ENCODE measurements at places on chromosomes 5 and 9.

GRCh38 chr5:108315829-108316228 is 66.1 kb downstream of the FBXL17 start:
- no peak for DNase-seq

DNA sequence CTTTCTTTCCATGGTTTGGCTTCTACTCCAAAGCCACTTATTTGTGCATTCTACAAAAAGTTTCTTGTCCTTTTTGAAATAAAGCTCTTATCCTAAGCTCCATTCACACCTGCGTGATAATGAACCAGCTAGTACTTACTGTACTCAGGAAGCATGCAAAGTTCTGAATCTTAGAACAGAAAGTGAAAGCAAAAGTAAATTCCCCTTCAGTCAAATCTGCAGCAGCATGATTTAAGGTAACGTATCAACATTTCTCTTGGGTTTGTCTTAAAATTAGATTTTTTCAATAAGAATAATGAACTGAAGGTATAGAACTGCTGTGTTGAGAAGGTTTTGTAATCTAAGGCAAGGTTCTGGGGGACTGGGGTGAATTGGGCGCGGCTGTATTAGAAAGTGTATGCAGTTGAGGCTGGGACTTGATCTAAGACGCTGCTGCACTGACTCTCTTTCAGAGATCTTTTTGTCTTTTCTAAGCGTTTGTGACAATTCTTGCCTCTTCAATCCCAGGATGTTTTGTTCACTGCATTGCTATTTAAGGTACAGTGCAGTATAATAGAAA is at the start of gene ERAP2:
Gene ERAP2 (plus strand): TSS at position 209 of the 559 bp plus-strand sequence. CDS start 3,186 bp downstream, outside the sequence.
- no peak for DNase-seq

- DNase-seq, result no peak
Measured at GRCh38 chr9:107675351-107676259, 186.0 kb upstream of the KLF4 start.

GRCh38 chr5:71862087-71862486 is 143.0 kb downstream of the CARTPT start:
- no peak for DNase-seq

DNA sequence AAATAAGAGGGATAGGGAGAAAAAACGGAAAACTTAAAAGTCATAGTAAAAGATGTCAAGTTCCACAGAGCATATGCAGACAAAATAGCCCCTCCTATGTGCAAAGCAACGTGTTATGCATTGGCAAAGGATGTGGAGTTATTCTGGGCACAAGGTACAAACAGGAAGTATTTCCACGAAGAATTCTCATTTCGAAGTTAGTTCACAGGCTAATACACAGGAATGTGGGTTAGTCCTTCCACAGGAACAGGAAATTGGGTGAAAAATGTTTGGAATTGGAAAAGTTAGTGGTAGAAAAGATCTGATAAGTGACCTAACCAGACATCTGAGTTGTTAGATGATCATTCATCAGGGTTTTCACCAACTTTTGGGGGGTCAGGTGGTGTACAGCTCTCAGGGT is 326.6 kb downstream of the EBF1 start:
- DNase-seq, result no peak

GRCh38 chr5:167952278-167952995 is 339.0 kb upstream of the WWC1 start:
- DNase-seq, result no peak

- DNase-seq, result no peak
Measured at GRCh38 chr5:57858905-57859304, 376.3 kb upstream of the ACTBL2 start.

DNA sequence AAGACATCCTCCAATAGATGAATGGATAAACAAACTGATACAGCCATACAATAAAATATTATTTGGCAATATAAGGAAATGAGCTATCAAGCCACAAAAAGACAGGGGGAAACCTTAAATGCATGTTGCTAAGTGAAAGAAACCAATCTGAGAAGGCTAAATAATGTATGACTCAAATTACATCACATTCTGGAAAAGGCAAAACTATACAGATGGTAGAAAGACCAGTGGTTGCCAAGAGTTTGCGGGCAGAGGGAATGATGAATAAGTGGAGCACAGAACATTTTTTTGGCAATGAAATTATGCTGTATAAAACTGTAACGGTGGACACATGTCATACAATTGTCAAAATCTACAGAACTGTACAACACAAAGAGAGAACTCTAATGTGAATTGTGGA is 63.3 kb downstream of the CSF2 start:
- no peak for DNase-seq

DNA sequence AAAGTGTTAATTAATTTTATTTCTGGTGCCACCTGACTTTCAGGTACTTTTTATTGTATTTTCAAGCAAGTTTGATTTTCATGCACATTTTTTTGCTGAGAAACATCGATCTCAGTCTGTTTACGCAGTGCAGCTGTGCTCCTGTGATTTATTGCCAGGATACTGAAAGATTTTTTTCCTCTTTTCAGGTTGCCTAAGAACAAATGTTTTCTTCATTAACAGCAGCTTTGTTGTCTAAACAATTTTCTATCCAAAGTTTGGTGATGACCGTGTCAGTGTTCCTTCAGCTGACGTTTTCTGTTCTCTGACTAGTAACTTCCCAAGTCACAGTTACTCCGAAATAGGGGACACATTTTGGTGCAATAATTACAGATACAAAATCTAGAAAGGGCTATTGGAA is 78.1 kb downstream of the VCAN start:
- DNase-seq, result no peak

GRCh38 chr5:160769301-160769700 is 82.7 kb downstream of the ATP10B start:
- DNase-seq, result no peak

- DNase-seq, result no peak
Measured at GRCh38 chr5:108625654-108626053, 122.0 kb upstream of the FER start.

GRCh38 chr9:77975806-77976205 is 55.8 kb downstream of the GNAQ start:
- DNase-seq, result no peak

- DNase-seq, result no peak
Measured at GRCh38 chr9:121635300-121635876, 16.0 kb upstream of the DAB2IP start.

DNA sequence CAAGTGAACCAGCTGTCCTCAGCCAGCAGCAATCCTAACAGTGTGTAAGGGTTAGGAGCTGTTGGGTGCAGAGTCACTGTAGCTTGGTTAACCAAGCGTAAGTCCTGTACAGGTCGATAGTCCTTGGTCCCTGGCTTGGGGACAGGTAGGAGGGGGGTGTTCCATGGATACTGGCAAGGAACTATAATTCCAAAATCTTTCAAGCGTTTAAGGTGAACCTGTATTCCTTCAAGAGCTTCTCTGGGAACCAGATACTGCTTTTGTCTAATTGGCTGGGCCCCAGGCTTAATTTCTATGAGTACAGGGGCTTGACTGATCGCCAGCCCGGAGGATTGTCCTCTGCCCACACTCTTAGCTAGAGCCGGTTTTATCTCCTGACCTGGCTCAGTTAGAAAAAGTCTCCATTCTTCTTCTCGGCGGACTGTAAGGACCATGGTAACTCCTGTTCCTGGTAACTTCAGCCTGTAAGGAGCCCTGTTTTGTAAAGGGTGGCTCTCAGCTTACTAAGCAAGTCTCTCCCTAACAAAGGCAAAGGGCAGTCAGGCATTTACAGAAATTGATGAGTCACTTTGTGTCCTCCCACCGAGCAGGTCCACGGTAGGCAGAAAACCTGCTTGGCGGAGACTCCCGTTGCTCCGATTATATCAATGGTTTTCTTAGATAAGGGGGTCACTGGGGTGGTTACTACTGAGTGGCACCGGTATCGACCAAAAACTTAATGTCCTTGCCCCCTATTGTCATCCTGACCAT is 6.0 kb upstream of the ZNF354C start:
- no peak for DNase-seq

DNA sequence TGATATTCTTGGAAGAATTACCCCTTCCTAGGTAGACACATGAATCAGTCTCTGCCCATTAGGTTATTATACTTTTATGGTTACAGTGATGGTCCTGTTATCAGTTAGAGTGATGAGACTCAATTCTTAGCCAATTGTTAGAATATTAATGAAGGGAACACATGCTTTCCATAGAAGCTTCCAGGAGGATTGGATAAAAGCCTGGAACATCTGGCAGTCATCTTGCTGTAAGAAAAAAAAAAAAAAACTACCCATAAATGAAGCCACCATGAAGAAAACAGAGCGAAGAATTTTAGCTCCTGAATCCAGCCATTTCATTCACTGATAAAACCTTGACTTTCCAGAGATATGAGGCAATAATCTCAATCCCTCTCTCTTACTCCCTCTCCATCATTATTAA is 262.5 kb upstream of the GRIN3A start:
- no peak for DNase-seq

DNA sequence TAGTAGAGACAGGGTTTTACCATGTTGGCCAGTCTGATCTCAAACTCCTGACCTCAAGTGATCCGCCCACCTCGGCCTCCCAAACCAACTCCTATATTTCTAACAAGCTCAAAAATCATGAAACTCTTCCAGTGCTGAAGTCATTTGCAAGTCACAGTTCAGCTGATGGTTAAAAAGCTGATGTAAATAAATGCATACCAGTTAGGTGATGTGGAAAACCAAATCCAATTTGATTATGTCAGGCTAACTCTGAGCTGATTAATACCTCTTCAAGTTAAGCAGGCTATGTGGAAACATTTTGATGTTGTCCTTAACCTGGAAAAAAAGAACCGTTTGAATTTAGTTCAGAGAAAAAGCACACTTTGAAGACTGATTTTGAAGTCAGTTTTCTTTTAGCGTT is 51.0 kb downstream of the TMEM252 start:
- DNase-seq, result no peak

- no peak for DNase-seq
Measured at GRCh38 chr9:123432331-123433236, 76.6 kb downstream of the CRB2 start.

DNA sequence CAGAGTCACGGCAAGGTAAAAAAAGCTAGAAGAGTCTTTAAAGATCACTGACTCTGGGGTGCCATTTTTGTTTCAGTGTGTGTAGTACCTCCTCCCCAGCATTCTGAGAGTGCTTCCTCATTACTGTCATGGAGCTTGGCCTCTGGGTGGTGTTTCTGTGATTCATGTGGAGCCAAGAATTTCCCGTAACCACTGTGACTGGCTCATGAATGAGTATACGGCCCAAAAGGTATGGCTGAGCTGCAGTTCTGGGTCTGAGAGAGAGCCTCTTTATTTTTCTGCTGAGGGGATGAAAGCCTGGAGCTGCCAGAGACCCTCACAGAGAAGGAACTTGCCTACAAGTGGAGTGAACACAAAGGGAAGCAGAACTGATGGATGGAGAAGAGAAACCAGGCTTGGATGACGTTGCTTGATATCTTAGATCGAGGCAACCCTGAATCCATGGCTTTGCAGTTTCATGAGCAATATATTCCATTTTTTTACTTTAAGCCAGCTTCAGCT is 85.6 kb downstream of the PTTG1 start:
- no peak for DNase-seq

GRCh38 chr5:96404191-96404867 is 28.7 kb downstream of the PCSK1 start:
- no peak for DNase-seq

GRCh38 chr9:110939573-110939972 is 98.7 kb downstream of the LPAR1 start:
- DNase-seq, result no peak

DNA sequence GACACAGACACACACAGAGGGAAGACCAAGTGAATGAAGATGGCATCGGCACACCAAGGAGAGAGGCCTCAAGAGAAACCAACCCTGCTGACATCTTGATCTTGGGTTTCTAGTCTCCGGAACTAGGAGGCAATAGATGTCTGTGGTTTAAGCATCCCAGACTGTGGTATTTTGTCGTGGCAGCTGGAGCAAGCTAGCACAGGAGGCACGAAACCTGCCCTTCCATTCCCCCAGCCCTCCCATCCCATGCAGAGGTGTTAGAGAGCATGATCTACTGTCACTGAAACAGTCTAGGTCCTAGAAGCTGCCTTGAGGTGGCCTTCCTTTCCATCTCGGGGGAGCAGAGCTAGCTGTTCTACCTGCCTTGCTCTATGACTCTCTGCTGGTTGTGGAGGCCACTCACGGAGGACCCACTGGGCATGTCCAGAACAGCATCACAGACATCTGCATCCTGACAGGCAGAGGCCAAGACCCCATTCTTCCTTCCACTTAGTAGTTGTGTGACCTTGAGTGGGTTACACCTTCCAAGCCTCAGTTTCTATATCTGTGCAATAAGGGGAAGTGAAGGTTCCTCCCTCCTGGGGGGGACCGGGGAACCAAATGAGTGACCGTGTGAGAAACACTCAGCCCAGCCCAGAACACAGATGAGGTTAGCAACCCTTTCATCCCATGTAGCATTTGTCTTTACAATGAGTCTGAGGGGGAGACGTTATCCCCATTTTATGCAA is 134.3 kb upstream of the BOD1 start:
- no peak for DNase-seq

- no peak for DNase-seq
Measured at GRCh38 chr5:141656396-141656795, 5.2 kb upstream of the FCHSD1 start.

DNA sequence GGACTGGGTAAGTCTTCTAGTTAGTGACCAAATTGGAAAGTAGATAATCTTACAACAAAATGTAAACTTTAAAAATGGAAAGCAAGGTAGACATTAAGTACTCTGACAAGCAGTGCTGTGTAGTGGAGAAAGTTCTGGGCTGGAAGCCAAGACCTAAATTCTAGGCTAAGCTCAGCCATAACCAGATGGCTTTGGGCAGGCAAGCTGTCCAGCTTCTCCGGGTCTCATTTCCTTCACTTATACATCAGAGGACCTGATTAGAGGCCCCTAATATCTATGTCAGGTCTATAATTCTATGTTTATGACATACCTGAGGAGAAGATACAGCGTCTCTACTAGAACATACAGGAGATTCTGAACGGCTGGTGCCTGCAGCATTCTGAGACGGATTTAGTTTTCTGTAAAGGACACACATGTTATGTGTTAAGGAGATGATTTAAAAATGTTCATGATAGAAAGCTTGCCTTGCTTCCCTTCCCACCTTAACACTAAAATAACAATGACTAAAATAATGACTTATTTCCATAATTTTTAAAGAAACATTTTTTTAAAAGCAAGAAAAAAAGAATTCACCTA is 61.2 kb downstream of the ELL2 start:
- DNase-seq, result no peak

GRCh38 chr9:69109152-69109551 is 64.9 kb upstream of the TJP2 start:
- no peak for DNase-seq

DNA sequence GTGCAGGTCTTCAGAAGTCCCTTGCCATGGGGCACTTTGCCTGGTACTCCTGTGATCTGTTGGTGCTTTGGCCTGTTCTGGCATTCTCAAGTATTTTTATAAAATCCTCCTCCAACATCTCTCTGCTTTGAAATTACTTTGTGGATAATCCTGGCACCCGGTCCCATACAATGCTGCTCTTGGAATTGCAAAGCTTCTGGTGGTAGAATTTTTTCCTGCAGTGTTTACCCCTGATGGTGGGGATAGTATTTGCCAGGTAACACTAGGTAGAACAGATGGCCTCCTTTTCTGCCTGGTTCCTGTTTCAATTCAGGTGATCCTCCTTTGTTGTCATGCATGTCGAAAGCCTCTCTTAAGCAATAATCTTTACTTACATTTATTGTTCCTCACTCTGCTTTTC is 109.8 kb upstream of the ATP10B start:
- DNase-seq, result no peak
